Hematopoietic multipotent progenitor cell treated with erythropoietin and hydrocortisone succinate and interleukin-3 and kit ligand, for 6 days (in vitro differentiated cells): ENCODE measurements at places on chromosomes 11 and 22.

- no peak for DNase-seq
These were observed 13.9 kb downstream of the CCND1 start for GRCh38 chr11:69654660-69655478.

- DNase-seq: no peak
These were observed 630.4 kb upstream of the CCDC179 start for GRCh38 chr11:23490557-23491235.

- DNase-seq: no peak
These were observed 46.4 kb downstream of the RTN4R start for GRCh38 chr22:20221421-20222340.

DNA sequence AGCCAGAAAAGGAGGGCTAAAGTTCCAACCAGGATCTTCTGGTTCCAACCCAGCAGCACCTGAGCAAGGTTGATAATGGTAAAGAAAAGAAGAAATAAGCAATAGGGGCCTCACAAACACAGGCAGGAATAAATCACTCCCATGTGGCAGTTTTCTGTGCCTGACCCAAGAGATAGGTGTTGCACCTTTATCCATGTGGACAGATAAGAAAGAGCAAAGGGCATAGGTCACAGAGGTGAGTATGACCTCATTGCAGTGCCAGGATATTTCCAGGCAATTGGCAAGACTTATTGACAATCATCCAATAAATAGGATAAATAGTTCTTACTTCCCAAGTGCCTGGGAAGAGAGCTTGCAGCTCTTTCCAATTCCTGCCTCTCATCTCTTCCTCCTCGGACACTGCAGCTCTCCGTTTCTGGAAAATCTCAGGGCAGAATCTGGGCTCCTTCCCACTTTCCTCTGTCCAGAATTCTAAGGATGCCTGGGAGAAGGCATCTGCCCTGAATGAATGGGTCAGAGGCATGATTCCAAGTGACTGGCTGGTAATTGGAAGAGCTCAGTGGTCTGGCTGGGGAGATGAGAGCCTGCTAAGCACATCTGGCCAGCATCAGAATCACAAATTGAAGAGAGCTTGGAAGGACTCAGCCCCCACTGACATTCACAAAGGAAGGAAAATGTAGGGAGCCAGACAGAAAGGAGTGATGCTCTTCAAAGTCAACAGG, 14.5 kb upstream of the LRRC55 start:
- DNase-seq: no peak

DNA sequence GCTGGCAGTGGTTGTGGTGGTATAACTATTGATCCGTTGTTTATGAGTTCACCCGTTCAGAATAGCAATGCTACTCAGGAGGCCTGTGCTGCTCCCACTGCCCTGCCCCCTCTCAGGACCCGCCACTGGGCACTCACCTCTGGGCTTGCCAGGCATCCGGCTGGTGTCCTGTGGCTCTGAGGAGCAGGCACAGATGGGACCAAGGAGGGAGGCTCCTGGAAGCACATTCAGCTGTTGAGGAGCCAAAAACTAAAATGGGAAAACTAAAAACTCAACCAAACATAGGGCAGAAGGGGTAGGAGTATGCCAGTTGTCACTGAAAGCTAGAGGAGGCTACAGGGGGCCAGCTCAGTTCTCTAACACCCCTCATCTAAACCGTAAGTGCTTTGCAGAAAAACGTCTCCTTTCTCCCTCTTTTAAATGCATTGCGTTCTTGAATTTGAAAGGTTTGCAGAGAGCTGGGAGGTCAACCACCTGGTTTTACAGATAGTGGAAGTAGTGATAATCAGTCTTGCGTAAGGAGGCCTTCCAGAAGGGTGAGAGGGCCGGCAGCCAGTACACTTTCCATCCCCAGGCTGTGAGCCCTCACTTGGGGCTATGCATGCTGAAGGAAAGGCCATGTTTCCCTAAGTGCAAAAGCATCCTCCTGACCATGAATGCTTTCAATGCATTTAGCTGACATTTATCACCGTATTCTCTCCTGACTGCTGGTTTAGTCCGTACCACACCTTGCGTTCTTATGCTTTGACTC, 547.4 kb downstream of the NTM start:
- no peak for DNase-seq

GRCh38 chr11:24084956-24085355, 411.9 kb upstream of the LUZP2 start:
- no peak for DNase-seq

DNA sequence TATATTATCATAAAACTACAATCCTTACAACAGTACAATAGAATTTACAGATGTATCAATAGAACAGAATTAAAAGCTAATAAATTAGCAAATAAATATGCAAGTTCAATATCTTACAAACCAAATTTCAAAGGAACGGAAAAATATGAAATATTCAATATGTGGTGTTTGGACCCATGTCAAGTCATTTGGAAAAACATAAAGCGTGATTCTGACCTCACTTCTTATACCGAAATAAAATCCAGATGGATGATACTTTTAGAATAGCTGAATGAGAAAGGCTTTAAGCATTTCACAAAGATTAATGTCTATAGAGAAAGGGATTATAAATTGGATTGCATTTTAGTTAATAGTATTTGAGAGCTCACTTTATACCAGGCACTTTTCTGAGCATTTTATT, 92.8 kb upstream of the TEAD1 start:
- no peak for DNase-seq
